Activated naive CD8-positive, alpha-beta T cell treated with anti-CD3 and anti-CD28 coated beads, Interleukin-2, amount 10 ng/mL, durations not matched to agents 7 days and 5 days (primary cell): ENCODE measurements at places on chromosomes 3 and 15. TPM values are rescaled to one million over a fixed set of nuclear protein-coding genes. Genes with fewer than 3 reads are reported as not detected.

GRCh38 chr15:36601497-36601932 lies 22.1 kb downstream of the CDIN1 start:
- no peak for DNase-seq

GRCh38 chr15:29352402-29352801 lies 82.8 kb upstream of the NSMCE3 start:
- DNase-seq = no peak

Gene FAM81A
- total RNA-seq = 2.0 TPM

- DNase-seq = no peak
Measured at GRCh38 chr3:146781606-146782005, 176.5 kb upstream of the PLSCR5 start.

- DNase-seq = no peak
Measured at GRCh38 chr3:13288732-13289718, 131.1 kb downstream of the NUP210 start.

Gene CYP8B1
- not detected for total RNA-seq

DNA sequence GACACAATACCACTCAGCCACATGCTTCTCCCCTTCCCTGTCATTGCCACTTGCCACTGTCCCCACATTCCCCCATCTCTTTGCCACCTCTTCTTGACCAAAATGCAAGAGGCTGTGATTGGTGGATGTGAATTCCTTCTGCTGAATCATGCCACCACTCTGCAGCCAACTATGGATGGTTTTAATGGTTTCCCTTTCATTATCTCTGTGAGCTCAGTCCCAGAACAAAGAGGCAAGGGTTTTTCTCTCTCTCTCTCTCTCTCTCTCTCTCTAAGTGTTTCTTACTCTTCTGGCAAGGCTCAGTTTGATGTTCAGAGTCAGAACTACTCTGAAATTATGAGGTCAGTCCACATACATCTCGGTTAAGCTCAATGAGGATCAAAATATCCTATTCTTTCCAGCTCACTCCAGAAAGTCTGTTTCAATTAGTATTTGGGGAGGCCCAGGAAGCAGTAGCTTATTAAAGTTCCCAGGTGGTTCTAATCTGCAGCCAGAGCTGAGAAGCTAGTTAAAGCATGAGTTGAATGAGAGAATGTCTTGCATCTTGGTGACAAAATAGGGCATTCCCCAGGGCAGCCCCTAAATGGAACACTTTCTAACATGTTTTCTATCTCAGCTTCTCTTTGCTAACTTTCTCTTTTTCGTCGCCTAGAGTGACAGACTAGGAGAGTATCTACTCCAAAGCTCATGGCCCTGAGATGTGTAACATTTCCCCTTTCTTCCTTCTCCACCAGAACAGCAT lies 8.5 kb upstream of the ILDR1 start:
- no peak for DNase-seq

Gene FETUB
- not detected for total RNA-seq

Gene CRABP1
- total RNA-seq = not detected

Gene AMT
- total RNA-seq = 10.3 TPM

GRCh38 chr3:23368731-23369130 lies 165.6 kb downstream of the UBE2E2 start:
- no peak for DNase-seq

DNA sequence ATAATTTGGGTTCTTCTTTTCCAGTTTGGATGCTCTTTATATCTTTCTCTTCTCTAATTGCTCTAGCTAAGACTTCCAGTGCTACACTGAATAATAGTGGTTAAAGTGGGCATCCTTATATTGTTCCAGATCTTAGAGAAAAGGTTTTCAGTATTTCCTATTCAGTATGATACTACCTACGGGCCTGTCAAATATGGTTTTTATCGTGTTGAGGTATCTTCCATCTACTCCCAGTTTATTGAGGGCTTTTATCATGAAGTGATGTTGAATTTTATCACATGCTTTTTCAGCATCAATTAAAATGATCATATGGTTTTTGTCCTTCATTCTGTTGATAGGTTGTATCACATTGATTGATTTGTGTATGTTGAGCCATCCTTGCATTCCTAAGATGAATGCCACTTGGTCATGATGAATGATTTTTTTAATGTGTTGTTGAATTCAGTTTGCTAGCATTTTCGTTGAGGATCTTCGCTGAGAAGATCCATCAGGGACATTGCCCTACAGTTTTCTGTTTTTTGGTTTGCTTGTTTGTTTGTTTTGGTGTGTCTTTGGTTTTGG lies 3.0 kb upstream of the LRRC34 start:
- no peak for DNase-seq

Gene AQP9
- total RNA-seq = 0.20 TPM

Gene CAMKV
- total RNA-seq = not detected

DNA sequence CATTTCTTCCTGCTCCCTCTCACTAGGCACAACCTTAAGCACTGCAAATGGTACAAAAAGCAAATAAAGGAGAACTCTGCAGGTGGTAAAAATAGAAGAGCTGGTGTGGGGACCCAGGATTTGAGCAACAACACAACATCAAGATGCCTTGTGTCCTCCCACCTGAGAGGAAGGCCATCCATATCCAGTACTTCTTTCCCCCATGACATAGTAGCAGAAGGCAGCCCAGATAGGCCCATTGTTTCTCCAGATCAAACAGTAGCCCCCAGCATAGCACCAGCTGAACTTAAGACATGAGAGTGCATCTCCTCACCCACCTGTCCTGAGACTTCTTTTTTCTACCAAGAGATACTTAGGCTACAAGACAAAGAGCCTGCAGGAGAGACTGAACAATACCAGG lies 180.5 kb downstream of the GOLGA6L6 start:
- DNase-seq = no peak

Gene NUTM1
- total RNA-seq = not detected

DNA sequence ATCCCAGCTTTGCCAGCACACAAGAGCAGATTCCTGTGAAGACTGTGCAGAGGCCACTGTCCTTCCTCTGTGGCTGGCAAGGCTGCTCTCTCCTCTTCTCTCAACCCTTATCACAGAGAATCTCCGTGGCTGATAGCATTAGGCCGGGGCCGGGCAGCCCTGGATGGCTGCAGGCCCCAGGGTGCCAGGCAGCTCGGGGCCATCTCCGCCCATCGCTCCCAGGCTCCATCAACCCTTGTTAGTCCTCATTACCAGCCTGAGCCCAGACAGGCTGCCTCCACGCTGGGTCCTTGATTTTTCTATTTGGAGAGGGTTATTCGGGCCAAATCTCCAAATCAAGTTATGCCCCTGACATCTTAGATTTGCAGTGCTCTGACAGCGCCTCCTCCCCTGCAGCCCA lies 39.1 kb downstream of the MRPL46 start:
- DNase-seq = no peak

Gene COL6A5
- not detected for total RNA-seq

Gene ZNF660
- total RNA-seq = 2.0 TPM

Gene BCHE
- total RNA-seq = not detected

DNA sequence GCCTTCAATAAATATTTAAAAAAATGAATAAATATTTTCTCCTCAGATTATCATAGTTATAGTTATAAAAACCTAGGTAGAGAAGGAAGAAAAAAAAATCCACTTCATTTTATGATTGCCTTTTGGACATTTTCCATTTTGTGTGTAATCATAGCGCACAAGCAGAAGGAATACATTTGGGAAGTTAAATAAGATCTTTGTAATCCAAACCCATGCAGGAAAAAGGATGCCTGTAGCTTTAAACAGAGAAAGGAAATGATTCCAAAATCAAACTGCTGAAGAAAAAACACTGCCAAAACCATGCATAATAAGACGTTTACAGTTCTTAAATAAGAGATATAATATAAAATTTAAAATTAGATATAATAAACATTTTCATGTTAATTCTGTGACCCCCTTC lies 7.4 kb upstream of the CCDC54 start:
- DNase-seq = no peak
